Mesothelial cell of epicardium (in vitro differentiated cells): ENCODE measurements at places on chromosomes 7 and 10. TPM values are rescaled to one million over a fixed set of nuclear protein-coding genes. Genes with fewer than 3 reads are reported as not detected.

- peak overlapping the region; percentile 9 for H3K27ac ChIP-seq
- peaks cover 13% of the 10 kb centered on the region for H3K4me1 ChIP-seq
- H3K36me3 ChIP-seq = peaks cover 12% of the 10 kb centered on the region
- no peaks in the 10 kb centered on the region for H3K27me3 ChIP-seq
Observed at GRCh38 chr10:90912174-90912573, 8.7 kb downstream of the ANKRD1 start.

PVRIG gene
- total RNA-seq = not detected in 3 replicates

DNA sequence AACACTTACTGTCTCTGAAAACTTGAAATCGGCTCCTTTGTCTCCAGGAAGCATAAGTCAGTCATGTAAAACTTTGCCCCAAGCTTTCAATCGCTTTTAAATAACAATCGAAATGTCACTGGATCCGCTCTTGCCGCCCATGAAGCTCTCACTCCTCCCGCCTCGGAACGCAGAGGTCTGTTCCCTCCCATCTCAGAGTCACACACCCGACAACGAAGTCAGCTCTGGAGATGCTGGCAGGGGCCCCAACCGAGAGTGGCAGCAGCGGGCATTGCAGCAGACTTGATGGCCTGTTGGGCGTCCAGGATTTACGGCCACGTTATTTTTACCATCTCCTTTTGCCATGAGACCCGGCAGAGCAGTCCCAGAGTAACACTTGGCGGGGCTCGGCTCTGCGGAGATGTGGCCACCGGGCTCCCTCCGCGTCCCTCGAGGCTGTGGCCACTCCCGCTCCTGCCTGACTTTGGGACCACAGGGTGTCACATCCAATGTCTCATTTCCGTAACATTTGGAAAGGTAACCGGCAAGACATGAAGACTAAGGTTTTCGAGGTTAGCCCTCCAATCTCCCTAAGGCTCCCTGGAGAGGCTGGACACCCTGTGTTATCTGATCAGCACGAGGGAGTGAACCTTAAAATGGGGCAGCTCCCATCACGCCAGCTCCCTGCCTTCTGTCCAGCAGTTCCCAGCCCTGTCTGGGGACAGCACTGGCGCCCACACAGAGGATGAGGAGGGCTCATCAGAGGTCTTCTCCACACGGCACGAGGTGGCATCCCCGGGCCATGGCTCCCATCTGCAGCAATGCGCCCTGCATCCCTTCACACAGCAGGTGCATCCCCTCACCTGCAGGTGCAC, 62.8 kb upstream of the ADGRA1 start:
- H3K4me1 ChIP-seq = no peaks in the 10 kb centered on the region
- H3K4me3 ChIP-seq = no peak overlapping the region
- no peak overlapping the region for H3K27ac ChIP-seq
- DNase-seq = no peak

ASB4 gene
- total RNA-seq = 0.07 to 0.29 TPM (median 0.09 TPM) in 3 replicates

KLLN gene
- 1.1 to 1.2 TPM (median 1.2 TPM) in 3 replicates for total RNA-seq

DNA sequence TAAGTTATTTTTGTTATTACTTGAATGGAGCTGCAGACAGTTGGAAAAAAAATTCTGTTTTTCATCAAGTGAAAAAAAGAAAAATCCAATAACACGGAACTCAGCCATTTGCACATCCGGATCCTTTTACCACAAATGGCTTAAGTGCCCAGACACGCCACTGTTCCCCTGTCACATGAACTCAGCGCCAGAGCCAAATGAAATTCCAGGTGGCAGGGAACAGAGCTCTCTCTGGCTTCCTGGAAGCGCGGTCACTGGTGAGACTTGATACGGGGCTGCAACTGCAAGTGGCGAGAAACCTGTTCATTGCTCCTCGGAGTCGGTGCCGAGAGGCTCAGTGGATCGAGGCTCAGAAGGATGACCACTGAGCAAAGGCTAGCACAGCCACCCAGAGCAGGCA, 60.8 kb upstream of the NPTX2 start:
- peaks cover 8% of the 10 kb centered on the region for H3K4me1 ChIP-seq
- no peak for DNase-seq
- H3K27me3 ChIP-seq = peaks cover 4% of the 10 kb centered on the region
- H3K36me3 ChIP-seq = no peaks in the 10 kb centered on the region
- H3K27ac ChIP-seq = no peak overlapping the region
- no peak overlapping the region for H3K4me3 ChIP-seq
